ENCODE measurements at places on chromosomes 11 and 22.

GRCh38 chr11:95568281-95568680 lies 221.3 kb downstream of the FAM76B start:
- no peak for DNase-seq

- no peak for DNase-seq
These were observed 295.6 kb downstream of the DDX10 start for GRCh38 chr11:108960501-108960900.

DNA sequence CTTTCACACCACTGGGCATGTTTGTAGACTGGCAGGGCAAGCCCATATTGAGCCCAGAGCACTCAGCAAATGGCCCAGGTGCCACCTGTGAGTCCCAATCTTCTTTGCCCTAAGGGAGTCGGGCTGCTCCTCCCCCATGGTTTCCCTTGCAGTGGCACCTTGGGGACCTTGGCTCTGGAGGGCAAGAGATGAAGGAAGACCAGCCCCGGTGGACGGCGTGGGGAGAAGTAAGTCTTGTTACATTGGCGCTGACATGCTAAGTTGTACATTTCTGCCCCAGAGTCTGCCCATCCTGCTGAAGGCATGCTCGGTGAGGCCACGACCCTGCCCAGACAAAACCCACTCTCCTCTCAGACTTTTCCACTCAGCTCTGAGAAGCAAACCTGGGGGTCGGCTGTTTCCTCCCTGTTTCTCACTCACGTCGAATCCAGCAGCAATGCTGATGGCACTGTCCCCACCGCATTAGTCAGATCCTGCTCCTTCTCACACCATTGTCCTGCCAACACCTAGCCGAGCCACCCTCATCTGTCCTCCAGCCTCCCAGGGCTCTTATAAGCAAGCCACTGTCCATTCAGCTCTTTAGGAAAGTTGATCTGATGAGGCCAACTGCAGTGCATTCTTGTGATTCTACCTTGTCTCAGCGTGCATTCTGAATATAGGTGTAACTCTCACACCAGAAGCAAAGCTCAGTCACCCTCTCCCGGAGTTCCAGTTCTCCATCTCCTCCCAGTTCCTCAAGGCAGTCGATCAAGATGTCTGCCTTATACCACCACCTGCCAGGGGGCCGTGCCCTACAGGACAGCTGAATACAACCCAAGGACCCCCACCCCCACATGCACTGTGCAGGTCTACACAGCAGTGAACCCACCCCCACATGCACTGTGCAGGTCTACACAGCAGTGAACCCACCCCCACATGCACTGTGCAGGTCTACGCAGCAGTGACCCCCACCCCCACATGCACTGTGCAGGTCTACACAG lies 827.1 kb downstream of the TBC1D22A start:
- no peak for DNase-seq

DNA sequence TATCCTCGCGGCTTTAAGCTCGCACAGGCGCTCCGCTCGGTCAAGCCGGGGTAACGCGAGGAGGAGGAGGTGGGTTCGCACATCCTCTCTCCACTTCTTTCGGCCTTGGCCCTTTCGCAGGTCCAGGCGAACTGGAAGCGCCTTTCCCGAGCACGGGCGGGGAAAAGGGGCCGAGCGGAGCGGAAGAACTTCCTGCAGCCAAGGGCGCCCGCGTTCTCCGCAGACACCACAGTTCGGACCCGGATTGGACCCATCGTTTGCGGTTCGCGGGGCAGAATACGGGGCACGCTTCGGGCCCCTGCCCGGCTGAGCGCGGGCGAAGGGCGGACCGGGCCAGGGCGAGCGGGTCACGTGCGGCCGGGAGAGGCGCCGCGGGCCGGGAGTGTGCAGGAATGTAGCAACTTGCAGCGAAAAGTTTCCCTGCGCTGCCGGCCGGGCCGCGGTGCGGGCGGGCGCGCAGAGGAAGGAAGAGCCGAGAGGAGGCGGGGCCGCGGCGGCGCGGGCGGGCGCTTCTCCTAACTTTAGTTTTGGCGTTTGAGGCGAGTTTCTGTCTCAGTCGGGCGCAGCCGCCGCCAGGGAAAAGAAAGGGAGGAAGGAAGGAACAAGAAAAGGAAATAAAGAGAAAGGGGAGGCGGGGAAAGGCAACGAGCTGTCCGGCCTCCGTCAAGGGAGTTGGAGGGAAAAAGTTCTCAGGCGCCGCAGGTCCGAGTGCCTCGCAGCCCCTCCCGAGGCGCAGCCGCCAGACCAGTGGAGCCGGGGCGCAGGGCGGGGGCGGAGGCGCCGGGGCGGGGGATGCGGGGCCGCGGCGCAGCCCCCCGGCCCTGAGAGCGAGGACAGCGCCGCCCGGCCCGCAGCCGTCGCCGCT lies at the start of gene YAP1:
Gene YAP1, plus strand, starts transcription at position 552 of the 865 bp plus-strand sequence. CDS start 402 bp downstream, outside the sequence.
- no peak for DNase-seq

DNA sequence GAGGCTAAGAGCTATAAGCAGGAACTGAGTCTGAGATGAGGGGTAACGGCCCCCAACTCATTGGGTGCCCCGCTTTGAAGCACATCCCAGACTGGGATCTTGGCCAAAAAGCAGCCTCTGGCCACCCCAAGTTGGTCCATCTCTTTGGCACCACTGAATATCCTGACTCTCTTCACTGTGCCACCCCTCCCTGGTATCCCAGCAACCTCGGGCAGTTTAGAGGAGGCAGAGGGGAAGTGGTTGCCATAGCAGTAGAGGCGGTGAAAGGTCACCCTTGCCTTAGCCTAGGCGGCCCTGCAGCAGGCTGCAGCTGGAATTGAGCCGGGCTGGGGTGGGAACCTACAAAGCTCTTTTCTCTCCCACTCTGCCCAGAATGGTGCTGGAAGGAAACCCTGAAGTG lies 1.1 kb downstream of the PELI3 start:
- DNase-seq: no peak

DNA sequence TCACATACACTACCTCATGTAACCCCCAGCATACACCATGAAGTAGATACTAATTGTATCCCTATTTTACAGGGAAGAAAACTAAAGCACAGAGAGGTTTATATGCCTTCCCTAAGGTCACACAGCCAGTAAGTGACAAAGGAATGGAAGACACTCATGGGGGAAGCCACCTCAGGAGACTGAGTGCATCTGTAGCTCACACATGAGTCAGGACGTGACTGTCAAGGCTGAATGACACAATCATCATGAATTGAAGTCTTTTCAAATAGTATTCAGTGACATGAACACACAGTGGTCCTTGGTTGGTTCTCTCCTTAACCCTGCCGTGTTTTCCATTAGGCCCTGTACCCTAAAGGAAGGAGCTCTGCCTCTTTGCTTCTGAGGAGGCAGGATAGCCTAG lies 463.0 kb downstream of the NTM start:
- no peak for DNase-seq

- DNase-seq: no peak
These were observed 346.6 kb downstream of the AASDHPPT start for GRCh38 chr11:106424111-106424510.

DNA sequence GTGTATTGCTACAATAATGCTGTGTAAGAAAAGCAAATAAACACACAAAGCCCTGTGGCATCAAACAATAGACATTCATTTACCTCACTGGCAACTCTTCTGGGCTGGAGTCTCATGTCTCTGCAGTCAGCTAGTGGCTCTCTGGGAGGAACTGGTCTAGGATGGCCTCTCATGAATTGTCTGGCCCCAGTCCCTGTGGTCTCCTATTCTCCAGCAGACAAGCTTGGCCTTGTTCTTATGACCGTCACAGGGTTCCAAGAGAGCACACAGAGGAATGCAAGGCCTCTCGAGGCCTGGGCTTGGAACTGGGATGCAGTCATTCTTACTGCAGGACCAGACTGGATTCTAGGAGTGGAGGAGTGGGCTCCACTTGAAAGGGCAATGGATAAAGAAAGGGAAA lies 141.2 kb upstream of the NTM start:
- DNase-seq: no peak

- no peak for DNase-seq
These were observed 21.9 kb upstream of the QSER1 start for GRCh38 chr11:32870676-32871075.

GRCh38 chr22:46791201-46791731 lies 28.8 kb downstream of the TBC1D22A start:
- DNase-seq: no peak

DNA sequence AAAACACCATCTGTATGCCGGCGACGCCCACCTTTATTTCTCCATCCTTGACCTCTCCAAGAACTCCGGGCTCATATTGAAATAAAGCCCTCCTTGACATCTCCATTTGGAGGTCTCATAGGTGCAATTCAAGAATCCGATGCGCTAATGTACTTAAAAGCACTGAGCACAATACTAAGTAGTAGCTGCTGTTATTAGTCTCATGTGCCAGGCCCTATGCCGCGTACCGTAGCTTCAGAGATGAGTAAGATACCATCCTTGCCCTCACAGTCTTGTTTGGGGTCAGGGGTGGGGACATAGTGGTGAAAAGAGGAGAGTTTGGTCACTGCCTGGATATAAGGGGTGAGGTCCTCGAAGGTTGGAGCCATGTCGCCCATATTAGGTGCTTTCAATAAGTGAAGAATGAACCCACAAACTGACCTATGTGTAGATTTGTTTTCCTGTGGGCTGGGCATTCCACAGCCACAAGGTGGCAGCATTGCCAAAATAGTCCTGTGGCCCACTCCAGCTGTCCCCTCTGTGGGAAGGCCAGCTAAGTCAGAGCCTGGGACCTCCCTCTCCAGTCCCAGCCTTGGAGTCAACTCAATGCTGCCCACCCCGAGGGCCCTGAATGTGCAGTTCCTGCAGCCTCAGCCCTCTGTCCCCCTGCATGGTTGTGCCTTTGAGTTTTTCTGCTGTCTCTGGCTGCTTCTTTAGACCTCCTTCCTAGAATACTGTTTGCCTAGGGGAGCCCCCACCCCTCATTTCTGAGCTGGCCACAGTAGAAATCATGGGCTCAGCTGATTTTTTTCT lies 6.5 kb downstream of the DCPS start:
- DNase-seq: no peak

- no peak for DNase-seq
These were observed 63.8 kb downstream of the SC5D start for GRCh38 chr11:121356357-121356756.

DNA sequence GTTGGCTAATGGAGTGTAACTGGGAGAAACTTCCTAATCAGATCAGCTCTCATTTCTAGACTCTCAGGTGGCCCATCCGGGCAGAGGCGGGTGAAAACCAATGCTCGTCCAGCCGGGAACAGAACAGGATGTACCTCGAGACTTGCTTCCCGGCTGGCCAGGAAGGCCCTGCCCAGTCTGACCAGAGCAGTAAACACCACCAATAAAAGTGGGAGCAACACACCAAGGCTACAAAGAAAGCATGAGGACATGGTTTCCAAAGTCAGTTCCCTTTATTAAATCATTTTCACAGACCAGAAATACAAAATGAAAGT lies 940 bp upstream of the TNKS1BP1 start:
- DNase-seq: no peak

DNA sequence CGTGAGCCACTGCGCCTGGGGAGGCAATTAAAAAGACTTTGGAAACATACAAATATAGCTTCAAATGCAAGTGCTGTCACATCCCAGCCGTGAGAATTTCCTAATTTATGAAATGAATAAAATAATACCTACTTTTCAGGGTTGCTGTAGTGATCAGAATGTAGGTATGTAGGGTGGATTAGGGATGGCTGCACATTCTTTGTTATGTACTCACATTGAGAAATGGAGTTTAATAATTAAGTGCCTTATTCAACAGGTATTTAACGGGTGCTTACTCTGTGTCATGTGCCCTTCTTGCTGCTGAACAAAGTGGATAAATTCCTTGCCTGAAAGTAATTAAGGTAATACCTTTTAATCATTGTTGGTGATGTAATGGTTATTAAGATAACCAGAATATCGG lies 37.0 kb downstream of the MMP7 start:
- DNase-seq: no peak

GRCh38 chr11:117497206-117497951 lies 169.7 kb downstream of the CEP164 start:
- no peak for DNase-seq

DNA sequence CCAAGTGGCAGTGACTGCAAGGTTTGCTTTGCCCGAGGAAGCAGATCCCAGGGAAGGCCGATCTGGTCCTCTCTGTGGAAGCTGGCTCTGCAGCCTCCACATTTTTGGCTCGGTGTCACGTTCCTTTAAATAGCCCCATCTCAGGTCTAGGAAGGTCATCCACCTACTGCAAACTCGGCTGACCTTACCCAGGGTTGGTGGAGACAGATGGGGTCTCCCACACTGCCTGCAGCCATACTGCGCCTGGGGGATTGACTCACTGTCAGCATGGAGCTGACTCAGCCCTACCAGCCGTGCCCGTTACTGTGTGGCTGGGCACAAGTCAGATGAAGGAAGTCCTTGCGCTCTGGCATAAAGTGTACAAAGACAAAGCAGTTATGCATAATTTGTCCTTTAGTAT lies 16.9 kb downstream of the CDPF1 start:
- DNase-seq: no peak

- DNase-seq: no peak
These were observed 7.2 kb downstream of the DAGLA start for GRCh38 chr11:61687420-61687819.

GRCh38 chr11:94142308-94143281 lies 14.0 kb downstream of the PANX1 start:
- no peak for DNase-seq

- no peak for DNase-seq
These were observed 681.9 kb upstream of the CCDC179 start for GRCh38 chr11:23542189-23542588.

DNA sequence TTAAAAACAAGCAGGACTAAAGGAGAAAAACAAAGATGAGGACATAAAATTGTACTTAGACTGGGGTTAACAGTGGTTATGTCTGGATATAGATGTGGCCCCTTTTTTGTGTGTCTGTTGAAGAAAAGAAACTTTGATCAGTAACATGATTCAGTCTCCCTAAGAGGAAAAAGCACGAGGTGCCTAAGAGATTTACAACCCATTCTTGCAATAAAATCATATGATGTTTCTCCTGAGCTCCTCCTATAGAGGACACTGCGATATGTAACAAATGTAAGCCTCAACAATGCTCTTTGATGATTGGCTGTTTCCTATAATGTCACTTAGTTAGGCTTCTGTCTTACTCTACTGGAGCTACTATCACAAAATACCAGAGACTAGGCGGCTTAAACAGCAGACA lies 77.9 kb downstream of the FBXO7 start:
- no peak for DNase-seq

DNA sequence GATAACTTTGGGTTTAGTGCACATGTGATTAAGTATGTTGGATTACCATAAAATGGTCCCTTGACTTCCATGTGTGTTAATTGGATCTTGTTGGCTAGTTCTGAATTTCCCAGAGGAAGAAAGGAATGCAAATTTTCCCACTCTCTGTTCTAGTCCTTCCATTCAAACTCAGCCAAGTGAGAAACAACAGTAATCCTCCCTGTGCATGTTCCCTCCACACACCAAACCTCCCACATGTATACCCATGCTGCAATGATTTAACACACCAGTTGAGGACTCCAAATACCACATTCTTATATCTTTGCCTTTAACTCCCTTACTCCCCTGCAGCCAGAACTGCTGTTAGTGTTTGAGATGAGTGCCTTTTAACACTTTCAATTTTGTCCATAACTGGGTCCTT lies 1158.9 kb downstream of the DLG2 start:
- DNase-seq: no peak

GRCh38 chr22:18971321-18971751 lies 35.2 kb upstream of the PRODH start:
- no peak for DNase-seq

Data from cortex of kidney (tissue), 1 donor.